ENCODE measurements at places on chromosomes 5 and 9.

GRCh38 chr5:175847503-175847902 lies 23.9 kb upstream of the CPLX2 start:
- peak; percentile 25 for DNase-seq

DNA sequence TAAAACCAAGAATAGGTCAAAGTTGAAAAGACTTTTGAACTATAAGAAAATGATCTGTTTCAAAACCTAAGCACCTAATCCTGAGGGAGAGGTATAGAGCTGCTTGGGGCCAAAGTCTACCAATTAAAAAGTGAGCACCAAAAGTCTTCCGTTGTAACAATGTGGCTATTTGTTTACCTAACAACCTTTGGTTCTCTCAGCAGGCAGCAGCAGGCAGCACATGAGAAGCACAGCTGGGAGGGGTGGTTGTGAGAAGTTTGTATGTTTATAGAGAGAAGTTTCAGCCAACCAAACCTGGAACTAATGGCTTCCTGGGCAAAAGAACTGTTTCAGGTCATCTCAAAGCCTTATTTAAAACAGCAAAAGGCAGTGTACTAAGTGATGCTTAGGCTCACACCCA lies 59.8 kb upstream of the TBC1D9B start:
- no peak for DNase-seq

- DNase-seq, result no peak
Observed at GRCh38 chr9:104227108-104227507, 133.0 kb downstream of the SMC2 start.

GRCh38 chr9:124810663-124811355 lies 33.9 kb downstream of the OLFML2A start:
- peak; percentile 36 for DNase-seq

- DNase-seq, result no peak
Observed at GRCh38 chr5:67879620-67880510, 335.7 kb upstream of the PIK3R1 start.

- no peak for DNase-seq
Observed at GRCh38 chr9:88182501-88182900, 44.2 kb upstream of the SPATA31C2 start.

GRCh38 chr9:83144492-83144891 lies 81.5 kb upstream of the RASEF start:
- no peak for DNase-seq

DNA sequence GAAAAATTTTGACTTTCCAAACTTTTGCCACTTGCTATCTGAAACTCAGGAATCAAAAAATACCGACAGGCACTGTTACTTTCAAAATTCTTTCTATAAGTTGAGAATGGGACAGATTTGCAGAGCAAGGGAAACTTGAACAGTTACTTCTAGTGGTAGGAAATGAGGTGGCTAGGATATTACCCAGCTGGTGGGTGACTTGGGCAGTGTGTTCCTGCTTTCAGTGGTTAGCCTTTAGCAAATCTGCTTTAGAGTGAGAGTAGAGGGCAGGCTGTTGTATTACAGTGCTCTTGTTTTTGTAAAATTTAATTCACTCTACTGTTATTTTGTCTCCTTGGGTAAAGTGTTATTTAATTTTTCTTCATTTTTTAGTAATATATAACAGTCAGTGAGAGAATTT lies 40.2 kb upstream of the ROPN1L start:
- no peak for DNase-seq

DNA sequence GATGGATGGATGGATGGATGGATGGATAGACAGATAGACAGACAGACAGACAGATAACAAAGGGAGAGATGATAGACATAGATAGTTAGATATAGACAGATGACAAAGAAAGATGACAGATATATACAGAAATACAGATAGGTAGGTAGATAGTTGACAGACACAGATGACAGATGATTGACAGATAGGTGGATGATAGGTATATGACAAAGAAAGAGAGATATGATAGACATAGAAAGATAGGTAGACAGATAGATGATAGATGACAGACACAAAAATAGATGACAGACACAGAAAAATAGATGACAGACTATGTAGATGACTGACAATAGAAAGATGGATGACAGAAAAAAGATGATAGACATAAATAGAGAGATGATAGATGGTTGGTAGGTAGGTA lies 200.0 kb upstream of the TAS2R1 start:
- no peak for DNase-seq

GRCh38 chr5:84361572-84361971 lies 23.1 kb downstream of the EDIL3 start:
- no peak for DNase-seq

GRCh38 chr5:133977161-133977787 lies 8.8 kb upstream of the C5orf15 start:
- DNase-seq, result no peak

DNA sequence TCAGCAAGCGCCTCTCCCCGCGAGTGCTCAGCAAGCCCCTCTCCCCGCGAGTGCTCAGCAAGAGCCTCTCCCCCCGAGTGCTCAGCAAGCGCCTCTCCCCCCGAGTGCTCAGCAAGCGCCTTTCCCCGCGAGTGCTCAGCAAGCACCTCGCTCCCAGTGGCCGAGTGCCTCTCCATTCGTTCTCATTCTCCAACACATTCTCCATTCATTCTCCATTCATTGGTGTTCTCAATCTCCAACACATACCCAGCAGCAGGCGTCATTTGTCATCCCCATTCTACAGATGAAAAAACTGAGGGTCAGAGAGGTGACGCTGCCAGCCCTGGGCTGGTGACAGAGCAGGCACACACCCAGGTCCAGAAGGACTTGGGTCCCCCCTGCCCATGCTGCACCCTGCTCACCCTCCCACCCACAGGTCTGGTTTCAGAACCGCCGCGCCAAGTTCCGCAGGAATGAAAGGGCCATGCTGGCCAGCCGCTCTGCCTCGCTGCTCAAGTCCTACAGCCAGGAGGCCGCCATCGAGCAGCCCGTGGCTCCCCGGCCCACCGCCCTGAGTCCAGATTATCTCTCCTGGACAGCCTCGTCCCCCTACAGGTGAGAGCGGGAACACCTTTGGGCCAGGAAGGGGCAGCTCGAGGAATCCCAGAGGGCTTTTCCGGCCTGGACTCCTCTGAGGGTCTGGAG lies 32.5 kb downstream of the PTGES start:
- DNase-seq, result peak; percentile 64

- no peak for DNase-seq
Observed at GRCh38 chr5:173924899-173925298, 36.8 kb downstream of the CPEB4 start.

DNA sequence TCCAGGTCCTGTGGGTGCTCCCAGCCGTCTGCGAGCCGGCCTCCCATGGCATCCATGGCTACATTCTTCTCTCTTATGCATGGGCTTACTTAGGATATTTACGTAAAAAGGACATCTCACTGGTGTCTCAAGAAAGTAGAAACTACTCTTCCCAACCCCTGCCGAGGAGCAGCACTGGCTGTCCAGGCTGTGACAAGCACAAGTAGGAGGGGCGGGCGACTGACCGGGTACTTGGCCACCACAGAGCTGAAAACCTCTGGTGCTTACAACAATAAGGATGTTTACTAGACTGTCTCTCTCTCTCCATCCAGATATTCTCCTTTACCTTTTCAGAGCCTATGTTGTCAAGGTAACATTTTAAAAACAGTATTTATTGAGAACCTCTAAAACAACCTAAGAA lies 56.3 kb upstream of the TBC1D9B start:
- DNase-seq, result no peak

GRCh38 chr5:111066261-111066938 lies 5.1 kb upstream of the TSLP start:
- no peak for DNase-seq

DNA sequence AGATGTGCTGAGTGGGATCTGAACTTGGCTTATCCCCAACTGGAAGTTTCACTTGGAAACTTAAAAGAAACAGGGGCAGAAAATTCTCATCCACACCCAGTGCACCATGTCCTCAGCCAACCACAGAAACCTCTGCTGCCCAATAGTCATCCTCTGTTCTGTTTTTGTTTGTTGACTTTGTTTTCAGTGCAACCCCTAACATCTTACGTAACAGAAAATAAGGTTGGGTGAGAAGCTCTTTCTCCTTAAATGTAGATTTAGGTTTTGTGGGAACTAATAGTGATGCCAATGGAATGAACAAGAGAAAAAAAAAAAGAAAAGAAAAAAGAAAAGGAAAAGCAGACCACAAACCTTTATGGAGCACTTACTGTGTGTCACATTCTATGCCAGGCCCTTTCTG lies 262.8 kb downstream of the PAPPA start:
- no peak for DNase-seq

- DNase-seq, result no peak
Observed at GRCh38 chr5:62002436-62002835, 303.6 kb upstream of the KIF2A start.

- DNase-seq, result no peak
Observed at GRCh38 chr5:157280927-157281326, 15.0 kb downstream of the CYFIP2 start.

DNA sequence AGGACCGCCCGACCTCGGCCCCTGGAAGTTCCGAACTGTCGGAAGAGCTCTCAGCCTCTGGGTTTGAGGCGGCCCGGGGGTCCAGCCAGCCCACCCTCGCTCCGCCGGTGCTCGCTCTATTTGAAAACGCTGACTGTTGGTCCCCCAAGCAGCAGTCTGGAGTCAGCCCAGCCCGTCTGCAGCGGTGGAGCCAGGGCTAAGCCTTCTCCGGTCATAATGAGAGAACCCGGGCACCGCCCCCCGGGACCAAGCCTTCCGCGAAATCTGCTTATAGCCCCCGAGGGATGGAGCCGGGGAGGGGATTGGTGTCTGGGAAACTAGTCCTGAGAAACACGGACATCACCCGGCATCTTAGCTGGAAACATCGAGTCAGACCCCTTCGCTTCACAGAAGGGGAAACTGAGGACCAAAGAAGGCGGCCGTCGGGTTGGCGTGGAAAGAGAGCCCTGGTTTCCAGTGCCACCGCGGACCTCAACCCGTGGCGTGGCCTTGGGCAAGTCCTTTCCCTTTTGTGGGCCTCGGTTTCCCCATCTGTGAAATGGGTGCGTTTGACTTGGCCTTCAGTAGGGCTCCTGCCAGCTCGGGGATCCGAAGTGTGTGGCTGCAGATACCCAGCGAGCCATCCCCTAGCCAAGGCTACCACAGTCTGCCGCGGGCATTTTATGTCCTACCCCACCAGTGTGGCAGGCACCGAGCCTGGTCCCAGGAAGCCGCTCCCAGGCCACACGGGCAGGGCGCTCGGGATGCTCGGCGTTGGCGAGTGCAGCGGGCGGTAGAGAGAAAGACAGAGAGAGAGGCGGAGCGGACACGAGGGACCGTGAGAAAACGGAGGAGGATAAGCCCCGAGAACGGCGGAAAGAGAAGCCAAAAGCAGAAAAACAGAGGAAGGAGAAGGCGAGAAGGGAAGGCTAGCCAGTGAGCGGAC lies 857 bp downstream of the ADAM19 start:
- DNase-seq, result peak; percentile 20

GRCh38 chr9:2465516-2465915 lies 156.1 kb upstream of the VLDLR start:
- no peak for DNase-seq

- no peak for DNase-seq
Observed at GRCh38 chr5:111223101-111223786, 940 bp upstream of the CAMK4 start.

DNA sequence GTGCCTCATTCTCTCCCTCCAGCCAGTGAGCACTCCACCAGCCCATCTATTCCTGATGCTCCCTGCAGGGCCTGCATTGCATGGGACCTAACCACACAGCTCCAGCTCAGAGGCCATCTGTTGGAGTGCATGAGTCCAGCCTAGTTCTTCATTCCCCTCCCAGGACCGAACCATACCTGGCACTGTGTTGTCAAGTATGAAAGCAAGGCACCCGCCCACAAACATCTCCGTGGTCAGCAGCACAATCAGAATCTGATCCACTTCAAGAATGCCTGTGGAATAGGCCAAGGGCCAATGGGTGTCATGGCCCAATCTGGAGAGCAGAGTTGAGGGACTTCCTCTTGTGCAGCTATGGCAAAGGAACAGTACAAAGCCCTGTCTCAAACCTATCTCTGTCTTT lies 5.9 kb downstream of the SLC23A1 start:
- no peak for DNase-seq

DNA sequence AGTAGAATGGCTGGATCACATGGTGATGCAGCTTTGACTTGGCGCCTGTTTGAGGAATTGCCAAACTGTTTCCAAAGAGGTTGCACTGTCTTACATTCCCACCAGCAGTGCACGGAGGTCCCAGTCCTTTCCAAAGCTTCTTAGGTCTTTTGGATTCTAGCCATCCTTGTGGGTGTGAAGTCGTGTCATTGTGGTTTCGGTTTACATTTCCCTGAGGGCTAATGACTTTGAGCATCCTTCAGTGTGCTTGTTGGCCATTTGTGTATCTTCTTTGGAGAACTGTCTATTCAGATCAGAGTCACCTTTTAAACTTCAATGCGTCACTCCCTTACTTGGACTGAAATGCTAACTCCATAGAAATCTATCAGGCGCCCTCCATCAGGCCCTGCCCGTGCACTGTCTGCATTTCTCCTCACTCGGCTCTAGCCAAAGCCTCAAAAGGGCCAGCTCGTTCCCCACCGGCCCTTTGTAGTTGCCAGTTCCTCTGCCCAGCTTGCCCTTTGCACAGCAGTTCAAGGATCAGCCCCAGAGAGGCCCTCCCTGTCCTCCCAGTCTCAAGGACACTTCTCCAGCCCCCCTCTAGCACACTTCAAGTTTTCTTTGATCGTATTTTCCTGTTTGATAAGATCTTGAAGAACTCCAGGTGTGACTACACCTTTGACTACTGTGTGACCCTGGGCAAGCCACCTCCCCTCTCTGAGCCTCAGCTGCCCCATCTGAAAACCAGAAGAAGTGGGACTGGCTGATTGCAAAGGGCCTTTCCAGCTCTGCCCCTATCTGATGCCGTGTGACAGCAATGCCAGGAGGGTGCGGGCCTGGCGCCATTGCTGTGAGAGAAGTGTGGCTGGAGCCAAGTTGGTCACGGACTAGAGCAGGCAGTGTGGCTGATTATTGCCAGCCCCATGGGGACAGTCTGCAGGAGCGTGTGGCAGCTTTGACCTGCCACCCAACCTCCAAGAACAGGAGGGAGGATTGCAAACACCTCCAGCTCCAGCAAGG lies 5.6 kb downstream of the HRH2 start:
- DNase-seq, result no peak

DNA sequence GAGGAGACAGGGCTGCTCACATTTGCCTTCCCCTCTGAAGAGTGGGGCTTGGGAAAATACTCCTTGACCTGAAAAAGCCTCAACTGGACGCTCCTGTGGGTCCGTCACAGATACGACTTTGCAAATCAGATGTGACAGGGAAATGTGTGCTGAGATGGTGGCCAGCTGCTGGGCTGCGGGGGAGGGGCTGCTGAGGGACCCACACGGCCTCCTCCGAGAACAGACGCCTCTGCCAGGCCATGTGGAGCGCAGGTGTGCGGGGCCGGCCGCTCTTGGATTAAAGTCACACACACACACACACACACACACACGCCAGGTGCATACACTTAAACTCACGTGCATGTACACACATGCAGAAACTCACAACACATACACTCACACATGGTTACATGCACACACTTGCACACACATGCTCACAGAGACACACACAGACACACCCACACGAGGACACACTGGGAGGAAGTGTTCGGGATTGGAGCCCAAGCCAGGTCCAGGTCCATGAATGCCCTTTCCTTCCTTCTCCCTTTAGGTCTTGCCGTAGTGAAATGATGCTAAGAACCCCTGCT lies 167.4 kb downstream of the GAPVD1 start:
- DNase-seq, result no peak

Data from endothelial cell (in vitro differentiated cells).